Umbilical cord (tissue), 2 donors: ENCODE measurements at places on chromosomes 3 and 15. TPM values are rescaled to one million over a fixed set of nuclear protein-coding genes. Genes with fewer than 3 reads are reported as not detected.
A peak's percentile ranks its signal among the peaks of the same experiment; 100 is the strongest.

Gene ATP11B
- total RNA-seq = 143 TPM

Gene GRAMD1C
- total RNA-seq = 8.2 TPM

Gene ARRDC4
- total RNA-seq = 36.1 TPM

Gene CASR
- 1.4 TPM for total RNA-seq

Gene SFMBT1
- 5.1 TPM for total RNA-seq

Gene ZBBX
- 0.72 TPM for total RNA-seq

DNA sequence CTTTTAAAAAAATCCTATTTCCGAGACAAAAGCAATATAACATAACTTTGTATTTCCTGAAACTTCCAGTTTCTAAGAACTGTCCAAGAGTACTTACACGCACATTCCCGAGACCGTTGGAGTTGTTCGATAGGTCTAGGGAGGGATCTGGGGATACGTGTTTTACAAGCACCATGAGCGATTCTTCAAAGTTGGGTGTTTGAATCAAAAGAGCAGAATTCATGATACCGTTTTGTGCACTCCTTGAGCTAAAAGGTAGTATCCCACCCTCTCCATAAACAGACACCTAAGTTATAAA lies 700 bp upstream of the EDEM1 start:
- peak; percentile 59 for DNase-seq

GRCh38 chr3:188434594-188434993 lies 280.6 kb downstream of the LPP start:
- no peak for DNase-seq

DNA sequence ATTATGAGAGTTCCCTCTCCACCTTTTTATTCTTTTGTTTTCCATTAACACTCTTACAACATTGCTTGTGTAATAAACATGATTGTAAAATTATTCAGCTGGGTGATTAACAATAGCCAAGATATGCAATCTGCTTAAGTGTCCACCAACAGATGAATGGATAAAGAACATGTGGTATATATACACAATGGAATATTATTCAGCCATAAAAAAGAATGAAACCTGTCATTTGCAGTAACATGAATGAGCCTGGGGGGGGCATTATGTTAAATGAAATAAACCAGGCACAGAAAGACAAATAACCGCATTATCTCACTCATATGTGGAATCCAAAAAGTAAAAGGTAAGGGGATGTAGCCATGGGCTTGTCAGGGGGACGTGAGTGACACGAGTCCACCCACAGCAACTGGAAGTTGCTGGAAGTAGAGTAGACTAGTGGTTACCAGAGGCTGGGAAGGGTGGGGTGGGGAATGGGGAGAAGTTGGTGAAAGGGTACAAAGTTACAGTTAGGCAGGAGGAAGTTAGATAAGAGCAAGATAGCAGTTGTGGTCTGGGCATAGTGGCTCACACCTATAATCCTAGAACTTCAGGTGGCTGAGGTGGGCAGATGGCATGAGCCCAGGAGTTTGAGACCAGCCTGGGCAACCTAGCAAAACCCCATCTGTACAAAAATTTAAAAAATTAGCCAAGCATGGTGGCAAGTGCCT lies 28.7 kb upstream of the CD47 start:
- DNase-seq = no peak

DNA sequence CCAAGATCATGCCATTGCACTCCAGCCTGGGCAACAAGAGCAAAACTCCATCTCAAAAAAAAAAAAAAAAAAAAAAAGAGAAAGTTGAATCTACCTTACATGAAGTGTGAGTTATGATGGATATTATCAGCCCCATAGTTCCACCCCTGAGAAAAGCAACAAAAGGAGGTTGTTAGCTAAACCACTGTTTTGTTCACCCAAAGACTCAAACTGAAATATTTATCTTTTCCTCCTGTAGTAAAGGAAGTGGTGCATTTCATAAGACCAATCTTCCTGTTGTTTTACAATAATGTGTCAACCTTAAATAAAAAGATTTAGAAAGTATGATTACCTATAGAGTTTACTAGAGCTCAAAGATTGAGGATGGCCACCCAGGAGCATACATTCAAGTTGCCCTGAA lies 18.7 kb upstream of the TRMT10C start:
- DNase-seq = no peak

DNA sequence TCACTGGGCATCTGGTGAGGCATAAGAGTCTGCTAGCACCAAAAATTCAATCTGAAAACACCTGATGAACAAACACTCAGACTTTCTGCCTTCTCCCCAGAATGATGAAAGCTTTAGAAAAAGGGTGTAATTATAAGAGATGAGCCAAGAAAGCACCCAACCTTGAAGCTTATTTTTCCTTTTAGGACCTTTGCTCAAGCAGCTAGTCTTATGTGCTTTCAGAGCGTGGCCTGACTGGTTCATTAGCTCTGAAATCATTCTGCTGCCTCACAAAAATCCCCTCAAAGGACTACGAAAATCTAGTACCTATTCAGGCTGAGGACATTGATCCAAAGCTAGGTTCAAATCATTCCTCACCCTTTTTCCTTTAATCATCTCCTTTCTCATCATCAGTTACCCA lies 662.3 kb downstream of the MAGI1 start:
- no peak for DNase-seq

DNA sequence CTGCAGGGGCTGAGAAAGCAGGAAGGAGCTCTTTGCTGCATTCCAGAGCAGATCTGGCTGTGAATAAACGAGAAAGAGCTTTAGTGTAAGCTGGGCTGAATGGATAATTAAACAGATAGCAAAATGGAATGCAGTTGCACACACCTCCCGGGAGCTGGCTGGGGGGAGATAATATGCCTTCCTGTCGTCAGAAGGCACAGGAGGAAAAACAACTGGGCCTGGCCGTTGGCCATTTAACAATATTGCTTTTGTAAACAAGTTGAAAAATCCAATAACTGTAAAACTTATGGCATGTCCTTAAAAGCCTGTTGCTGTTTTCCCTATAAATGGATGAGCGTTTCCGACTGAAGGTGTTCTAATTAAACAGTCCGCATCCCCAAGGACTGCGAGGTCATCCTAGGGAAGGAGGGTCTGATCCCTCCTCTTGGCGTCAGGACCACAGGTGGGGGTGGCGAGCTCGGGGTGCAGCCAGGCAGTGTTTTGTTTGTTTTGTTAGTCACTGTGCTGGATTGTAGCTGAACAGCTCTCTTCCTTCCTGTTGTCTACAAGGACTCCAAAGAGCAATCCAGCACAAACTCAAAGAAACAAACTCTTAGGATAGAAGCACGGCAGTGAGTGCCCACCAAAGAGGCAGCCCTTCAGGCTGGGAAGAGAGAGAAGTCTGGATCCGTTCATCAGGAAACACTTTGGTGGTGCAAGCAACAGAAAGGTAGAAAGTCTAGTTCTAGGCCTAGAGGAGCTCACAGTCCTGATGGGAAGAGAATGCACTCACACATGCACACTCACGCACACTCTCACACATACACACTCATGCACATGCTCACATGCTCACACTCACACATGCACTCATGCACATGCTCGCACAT lies 133.4 kb upstream of the SMAD3 start:
- DNase-seq = peak; percentile 50

- DNase-seq = no peak
Observed at GRCh38 chr15:62997441-62997840, 45.1 kb upstream of the TPM1 start.

GRCh38 chr3:18134386-18135059 lies 290.6 kb downstream of the SATB1 start:
- no peak for DNase-seq

- no peak for DNase-seq
Observed at GRCh38 chr15:47349179-47349578, 368.1 kb upstream of the SEMA6D start.

DNA sequence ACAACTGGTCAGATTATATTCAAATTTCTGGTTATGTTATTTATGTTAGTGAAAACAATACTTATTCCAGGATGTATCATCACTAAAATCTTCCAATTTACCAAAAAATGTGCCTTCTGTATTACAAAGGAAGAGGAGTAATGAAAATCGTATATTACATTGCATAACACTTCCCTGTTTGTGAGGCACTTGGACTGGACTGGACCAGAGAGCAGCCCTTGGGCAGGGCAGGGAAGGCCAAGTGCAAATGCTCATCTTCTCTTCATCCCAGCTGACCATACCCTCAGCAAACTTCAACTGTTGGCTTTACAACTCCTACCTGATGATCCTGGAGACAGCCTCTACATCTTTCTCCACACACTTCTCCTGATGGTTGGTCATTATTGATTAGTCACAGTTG lies 285.7 kb upstream of the MME start:
- DNase-seq = no peak

GRCh38 chr3:89560568-89560967 lies 453.1 kb downstream of the EPHA3 start:
- peak; percentile 78 for DNase-seq

GRCh38 chr15:72521682-72522081 lies 47.6 kb downstream of the ARIH1 start:
- no peak for DNase-seq

GRCh38 chr3:197306374-197307086 lies 8.1 kb upstream of the DLG1 start:
- peak; percentile 83 for DNase-seq

- peak; percentile 53 for DNase-seq
Observed at GRCh38 chr15:34366271-34367065, 528 bp downstream of the LPCAT4 start.
